Bone marrow (tissue), 2 donors: ENCODE measurements at places on chromosomes 2 and 18.

- no peak for DNase-seq
Observed at GRCh38 chr2:218873359-218874194, 7.1 kb upstream of the WNT10A start.

- no peak for DNase-seq
Observed at GRCh38 chr2:239129147-239129920, 271.5 kb downstream of the HDAC4 start.

DNA sequence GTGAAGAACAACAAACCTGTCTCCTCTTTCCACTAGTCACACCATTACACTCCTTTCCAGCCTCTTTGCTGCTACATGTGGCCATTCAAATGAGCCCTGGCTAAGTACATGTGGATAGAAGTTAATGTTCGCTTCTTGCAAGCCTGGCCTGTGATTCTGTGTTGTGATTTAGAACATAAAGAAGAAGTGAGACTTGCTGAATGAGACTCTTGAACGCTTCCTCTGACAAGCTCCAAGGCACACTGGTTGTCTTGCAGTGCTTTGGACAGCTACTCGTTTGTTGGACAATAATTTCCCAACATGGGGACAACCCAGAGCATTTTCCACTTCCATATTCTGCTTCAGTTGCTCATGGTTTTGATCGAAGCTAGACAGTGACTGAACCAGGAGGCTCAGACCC, 57.3 kb downstream of the CCDC74A start:
- DNase-seq: no peak

- DNase-seq: no peak
Observed at GRCh38 chr18:57107140-57107832, 39.6 kb upstream of the BOD1L2 start.

- DNase-seq: no peak
Observed at GRCh38 chr18:76405681-76406356, 89.2 kb downstream of the ZNF516 start.

DNA sequence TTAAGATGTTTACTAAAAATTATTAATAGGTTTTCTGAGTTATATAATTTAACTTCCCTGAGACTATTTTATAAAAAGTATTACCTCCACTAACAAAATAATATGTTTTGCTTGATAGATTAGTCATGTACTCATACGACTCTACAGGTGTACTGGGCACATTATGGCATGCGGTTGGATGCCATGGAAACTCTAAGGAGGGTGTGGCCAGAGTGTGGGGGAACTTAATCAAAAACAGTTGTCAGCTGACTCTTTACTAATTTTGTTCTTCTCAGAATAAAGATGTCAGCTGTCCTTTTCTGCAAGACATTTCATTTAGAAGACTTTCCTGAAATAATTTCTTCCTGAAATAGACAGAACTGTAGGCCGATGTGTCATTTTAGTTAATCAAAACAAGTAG, 228.3 kb upstream of the SIX3 start:
- no peak for DNase-seq

- DNase-seq: no peak
Observed at GRCh38 chr2:187577310-187577709, 23.1 kb upstream of the TFPI start.

DNA sequence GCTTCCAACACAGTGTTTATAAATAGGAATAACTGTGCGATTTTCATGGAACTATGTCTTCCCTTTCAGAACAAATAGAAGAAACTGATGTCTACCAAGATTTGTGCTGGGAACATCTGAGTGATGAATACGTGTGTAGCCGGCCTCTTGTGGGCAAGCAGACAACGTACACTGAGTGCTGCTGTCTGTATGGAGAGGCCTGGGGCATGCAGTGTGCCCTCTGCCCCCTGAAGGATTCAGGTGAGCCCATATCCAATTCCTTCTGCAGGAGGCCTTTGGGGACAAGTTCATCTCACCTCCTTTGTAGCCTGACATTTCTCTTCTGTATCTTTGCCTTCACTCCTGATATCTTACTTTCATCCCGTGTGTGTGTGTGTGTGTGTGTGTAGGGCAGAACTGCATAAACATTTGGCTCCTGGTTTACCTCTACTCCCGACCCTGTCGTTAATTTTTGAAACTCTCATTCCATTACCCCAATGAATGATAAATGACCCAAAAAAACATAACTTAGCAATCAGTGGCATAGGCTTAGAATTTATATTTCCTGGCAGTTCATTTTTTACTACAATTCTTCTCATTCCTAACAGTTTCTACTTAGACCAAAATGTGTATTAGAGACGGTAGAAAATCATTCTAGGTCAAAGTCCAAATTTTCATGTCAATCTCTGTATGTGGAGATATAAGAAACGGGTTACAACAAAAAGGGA, 111.0 kb upstream of the RASGRP3 start:
- DNase-seq: no peak

GRCh38 chr2:145088756-145089155, 568.8 kb upstream of the ZEB2 start:
- DNase-seq: no peak

- peak; percentile 69 for DNase-seq
Observed at GRCh38 chr2:159904127-159904958, 106.3 kb upstream of the CD302 start.

- DNase-seq: no peak
Observed at GRCh38 chr18:45357686-45358470, 257.4 kb upstream of the SLC14A2 start.

DNA sequence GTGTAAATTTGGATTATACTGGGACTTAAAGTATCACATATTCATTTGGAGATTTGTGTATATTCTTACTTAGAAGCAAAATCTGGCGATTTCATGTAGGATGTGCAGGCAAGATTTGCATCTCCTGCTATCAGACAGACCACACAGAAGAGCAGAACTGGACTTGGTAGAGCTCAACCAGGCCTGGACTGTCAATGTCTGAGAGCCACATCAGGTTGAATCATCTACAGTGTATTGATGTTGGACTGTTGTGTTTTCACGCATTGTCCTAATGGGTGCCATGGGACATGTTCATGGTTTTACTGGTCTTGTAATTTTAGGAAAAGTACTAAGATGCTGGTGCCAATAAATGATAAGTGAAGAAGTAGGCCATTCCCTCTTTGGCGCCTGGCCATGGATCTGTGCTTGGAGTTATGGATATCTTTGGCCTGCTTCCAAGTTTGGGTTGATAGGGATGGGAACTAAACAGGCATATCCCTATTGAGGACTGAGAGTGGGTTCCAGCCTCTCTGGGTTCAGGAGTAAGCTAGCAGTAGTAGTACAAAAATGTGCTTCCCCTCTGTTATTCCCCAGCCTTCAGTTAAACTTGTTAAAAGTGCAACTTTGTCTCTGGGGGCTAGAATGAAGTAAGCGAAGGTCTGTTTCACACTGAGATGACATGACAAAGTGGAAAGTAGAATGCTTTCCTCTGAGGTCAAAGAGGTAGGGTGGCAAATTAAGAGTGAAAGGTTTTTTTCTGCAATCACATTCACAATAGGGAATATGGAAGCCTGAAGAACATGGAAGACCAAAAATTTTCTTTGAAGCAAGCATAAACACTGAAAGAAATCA, 49.2 kb upstream of the NEMP2 start:
- no peak for DNase-seq

GRCh38 chr2:99495115-99495860, 5.5 kb upstream of the REV1 start:
- no peak for DNase-seq

DNA sequence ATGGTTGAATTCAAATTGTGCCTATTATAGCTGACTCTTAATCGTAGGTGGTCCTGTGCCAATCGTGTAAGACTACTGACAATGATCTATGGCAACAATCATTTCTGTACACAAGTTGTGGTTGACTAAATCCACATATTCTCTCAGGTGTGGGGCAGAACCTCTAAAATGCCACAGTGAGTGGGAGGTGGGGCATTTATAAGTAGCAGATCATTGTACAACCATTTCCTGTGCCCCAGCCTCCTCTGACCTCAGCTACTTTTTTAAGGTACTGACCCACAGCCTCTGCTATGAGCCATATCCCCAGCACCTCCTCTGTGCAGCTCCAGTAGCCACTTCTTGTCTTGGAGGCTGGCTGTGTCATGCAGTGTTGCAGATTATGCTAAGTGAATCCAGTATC, 48.6 kb upstream of the RAPH1 start:
- DNase-seq: no peak

DNA sequence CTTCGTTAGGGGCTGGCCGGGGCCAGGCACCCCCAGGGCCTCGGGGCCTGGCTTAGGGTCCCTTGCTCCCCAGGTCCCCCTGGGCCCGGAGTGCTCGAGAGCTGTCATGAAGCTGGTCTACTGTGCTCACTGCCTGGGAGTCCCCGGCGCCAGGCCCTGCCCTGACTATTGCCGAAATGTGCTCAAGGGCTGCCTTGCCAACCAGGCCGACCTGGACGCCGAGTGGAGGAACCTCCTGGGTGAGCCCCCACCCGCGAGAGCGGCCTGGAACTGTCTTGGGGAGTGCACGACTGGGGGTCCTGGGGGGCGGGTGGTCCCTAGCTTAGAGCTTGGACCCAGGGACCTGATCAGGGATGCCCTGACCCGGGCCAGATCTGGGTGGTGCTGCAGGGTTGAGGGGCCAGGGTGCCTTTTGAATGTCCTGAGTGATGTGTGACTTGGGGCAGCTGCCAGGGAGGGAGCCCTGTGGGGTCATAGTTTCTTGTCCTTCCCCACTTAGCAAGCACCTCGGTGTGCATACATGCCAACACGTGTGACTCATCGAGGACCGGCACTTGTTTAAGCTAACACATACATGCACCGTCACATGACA, 27.9 kb downstream of the GPC1 start:
- no peak for DNase-seq

GRCh38 chr2:6254441-6254840, 562.3 kb downstream of the SOX11 start:
- no peak for DNase-seq

GRCh38 chr2:236981701-236982485, 103.8 kb upstream of the COPS8 start:
- no peak for DNase-seq

DNA sequence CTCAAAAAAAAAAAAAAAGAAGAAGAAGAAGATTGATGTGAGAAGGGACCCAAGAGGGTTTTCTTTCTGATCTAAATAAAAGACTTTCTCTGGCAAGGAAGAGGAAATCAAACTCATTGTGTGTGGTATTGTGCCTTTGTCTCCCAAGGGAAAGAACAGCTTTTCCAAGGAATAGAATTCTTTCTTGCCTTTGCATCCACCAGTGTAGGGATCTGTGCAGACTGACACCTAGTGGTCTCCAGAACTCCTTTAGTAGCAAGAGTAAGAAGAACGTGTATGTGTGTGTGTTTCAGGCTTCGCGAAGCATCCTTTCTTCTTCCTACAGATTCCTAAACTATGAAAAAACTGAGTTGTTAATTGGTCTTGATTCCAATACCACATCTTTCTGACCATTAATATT, 33.5 kb upstream of the CRIM1 start:
- no peak for DNase-seq

DNA sequence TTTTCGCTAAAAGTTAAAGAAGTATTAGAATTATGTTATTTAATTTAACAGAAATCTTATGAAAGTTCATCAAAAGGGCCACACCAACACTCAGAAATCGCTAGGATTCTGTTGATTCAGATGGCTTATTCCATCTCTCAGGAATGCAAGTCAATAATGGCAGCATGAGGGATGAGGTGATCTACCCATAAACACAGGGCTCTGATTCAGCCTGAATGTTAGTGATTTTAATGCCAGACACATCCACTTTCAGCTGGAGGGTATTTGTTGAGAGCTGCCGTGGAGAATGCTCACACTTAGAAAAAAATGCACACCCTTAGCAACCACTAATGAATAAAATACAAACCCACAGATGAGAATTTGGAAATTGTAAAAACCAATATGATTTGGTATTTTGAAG, 173.3 kb upstream of the ERBB4 start:
- DNase-seq: no peak

- DNase-seq: no peak
Observed at GRCh38 chr18:26005950-26006349, 84.5 kb downstream of the SS18 start.

DNA sequence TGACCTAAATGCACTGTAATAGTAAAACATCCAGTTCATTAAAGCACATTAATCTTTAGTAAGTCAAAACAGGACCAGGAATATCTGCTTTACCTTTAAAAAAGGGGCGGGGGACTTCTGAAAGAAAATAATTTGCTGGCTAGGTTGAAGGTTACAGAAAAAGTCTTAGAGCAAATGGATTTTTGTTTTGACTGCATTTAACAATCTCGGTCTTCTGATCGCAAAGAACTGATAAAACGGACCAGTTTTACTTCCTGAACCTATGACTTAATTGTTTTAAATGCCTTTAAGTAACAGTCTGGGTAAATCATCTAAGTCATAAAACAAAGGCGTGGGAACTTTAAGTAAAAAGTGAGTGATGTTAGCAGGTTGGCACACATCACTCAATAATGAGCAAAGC, 783 bp downstream of the BUB1 start:
- no peak for DNase-seq

DNA sequence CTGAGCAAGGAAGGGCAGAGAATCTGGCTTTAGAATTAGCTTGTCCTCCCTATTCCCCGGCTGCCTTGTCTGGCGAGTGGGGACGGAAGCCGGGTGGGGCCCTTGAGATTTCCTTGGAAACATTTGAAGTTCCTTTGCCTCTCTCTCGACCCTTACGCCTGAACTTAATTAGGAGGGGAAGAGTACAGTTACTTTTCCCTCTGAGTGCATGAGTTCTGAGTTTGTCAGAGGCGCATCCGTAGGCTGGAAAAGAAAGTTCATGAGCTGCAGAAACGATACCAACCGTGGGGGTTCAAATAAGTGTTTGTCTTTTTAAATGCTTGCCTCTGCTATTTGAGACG, 468 bp downstream of the PIKFYVE start:
- DNase-seq: no peak

- no peak for DNase-seq
Observed at GRCh38 chr2:163748420-163748819, 12.6 kb upstream of the FIGN start.

- no peak for DNase-seq
Observed at GRCh38 chr2:100619951-100620350, 57.2 kb downstream of the PDCL3 start.

DNA sequence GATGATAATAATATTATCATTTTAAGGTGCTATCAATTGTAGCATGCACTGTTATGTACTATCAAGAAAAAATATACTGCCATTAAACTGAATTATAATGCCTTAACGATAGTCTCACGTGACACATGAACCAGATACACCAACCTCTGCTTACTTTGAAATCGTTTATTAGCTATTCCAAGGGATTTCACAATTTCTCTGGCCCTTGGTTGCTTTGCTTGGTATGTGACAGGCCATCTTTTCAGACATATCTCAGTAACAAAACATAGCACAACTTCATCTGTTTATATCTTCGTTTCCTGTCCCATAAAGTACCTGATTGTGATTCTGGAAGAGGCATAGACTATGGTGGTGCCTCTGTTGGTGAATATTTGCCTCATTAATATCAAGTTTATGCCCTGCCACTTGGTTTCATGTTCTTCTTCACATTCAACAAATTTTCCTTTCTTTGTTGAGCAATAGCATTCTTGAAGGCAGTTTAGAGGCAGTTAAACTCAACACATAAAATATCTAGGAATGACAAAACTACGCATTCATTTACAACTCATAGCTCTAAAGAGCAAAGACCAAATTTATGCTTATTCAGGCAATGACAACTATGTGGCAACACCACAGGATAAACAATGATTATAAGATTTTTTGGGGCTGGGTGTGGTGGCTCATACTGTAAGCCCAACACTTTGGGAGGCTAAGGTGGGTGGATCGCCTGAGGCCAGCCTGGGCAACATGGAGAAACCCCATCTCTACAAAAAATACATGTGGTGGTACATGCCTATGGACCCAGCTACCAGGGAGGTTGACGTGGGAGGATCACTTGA, 84.3 kb downstream of the MCFD2 start:
- DNase-seq: no peak

GRCh38 chr2:13000664-13001363, 284.1 kb downstream of the TRIB2 start:
- DNase-seq: no peak

GRCh38 chr2:48114256-48114655, 208.0 kb upstream of the FBXO11 start:
- no peak for DNase-seq
